ELR (cell line): ENCODE measurements at places on chromosomes 5 and 9.

DNA sequence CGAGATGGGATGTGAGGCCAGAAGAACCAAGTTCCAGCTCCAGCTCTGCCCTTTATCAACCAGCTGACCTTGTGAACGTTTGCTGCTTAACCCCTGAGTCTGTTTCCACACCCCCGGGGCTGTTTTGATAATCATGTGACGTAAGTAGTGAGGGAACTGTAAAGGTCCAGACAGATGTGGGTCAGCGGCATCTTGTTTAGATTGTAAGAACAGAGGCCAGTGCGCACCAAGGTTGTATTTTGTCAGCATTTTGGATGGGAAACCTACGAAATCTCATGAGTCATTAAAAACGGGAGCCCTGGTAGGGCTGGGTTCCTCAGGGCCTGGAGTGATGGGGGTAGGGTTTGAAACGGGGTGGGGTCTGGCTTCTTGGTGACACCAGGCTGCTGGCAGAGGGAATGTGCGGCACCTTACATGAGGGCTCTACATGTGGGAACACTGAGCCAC lies 13.8 kb upstream of the COL15A1 start:
- no peak for DNase-seq

- DNase-seq = no peak
Measured at GRCh38 chr9:14399756-14400657, 86.1 kb upstream of the NFIB start.

DNA sequence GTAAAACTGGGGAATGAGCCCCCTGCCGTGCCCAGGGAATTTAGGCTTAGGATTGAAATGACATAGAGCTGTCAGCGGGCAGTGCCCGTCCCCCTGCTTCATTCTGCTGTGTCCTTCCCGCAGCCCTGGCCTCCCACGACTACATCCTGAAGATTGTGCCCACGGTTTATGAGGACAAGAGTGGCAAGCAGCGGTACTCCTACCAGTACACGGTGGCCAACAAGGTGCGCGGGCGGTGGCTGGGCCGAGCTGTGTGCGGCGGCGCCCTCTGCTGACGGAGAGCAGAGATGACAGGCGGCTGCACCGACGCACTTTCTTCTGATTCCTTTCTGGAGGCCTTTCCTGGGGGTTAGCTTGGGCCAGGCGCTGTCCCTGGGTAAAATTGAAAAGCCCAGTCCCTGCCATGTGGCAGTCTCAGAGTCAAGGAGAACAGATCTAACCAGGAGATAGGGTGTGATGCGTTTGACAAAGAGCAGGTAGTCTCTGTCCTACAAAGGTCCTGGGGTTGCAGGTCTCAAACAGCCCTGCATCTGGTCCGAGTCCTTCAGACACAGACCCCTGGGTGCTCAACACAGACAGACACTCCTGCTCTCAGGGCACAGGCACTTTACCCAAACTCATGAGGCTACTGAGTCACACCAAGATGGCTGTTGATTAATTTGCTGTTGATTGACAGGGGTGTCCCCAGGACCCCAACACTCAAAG lies 26.8 kb upstream of the RPL26L1 start:
- DNase-seq = peak; percentile 80

DNA sequence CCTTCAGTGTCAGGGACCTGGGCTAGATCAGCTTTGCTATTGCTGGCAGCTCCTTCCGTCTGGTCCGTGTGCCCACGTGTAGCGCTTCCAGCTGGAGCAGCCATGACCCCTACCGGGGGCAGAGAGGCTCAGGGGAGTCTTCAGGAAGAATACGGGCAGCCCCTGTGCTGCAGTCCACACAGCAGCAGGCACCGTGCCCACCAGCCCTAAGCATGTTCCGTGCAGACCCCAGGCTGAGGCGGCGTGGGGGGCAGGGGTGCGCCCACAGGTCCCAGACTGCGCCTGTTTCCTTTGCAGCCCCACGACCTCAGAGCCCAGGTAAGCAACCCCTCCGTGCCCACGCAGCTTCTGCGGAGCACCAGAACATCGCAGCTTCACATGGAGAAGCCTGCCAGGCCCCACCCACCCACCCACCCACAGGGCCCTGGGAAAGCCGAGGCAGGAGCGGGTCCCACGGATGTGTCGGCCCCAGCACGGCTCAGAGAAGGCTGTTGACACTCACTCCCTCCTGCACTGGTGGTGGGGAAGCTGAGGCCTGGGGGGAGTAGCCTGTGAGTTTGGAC lies 83.1 kb downstream of the KCNT1 start:
- no peak for DNase-seq

- DNase-seq = no peak
Measured at GRCh38 chr9:18126831-18127498, 347.0 kb upstream of the ADAMTSL1 start.

DNA sequence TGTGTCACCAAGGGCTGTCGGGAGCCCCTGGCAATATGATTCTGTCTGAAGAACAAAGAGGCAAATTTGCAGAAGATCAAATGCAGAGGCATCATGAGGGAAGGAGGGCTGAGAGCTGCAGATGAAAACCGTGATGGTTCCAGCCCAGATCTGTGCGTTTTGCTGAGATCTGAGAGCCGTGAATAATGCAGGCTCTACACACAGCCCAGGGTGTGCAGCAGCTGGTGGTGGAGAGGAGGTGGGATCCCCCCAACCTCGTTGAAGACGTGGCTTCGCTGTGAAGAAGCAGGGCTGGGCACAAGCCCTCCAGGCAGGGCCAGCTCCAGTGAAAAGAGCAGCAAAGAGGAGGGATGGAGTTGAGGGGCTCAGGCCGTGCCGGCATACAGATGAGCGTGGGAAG lies 75.5 kb downstream of the TSPAN17 start:
- DNase-seq = no peak

GRCh38 chr9:8553444-8553843 lies 753.9 kb upstream of the DMAC1 start:
- DNase-seq = no peak

DNA sequence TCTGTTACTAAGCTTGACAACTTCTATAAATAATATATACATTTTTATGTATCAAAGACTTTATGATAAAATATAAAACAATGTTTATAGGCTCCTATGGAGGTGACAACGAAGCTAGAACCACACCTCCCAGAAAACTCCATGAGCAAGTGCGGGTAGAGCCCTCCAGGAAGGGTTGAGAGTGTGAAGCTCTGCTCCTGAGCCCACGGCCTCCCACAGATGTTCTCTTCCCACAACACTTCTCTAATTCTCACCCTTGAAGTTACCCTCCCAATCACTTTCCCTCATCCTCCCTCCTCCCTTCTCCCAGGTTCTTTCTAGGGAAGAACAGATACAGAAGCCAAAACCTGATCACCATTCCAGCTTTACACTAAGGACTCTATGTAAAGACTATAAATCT lies 427.6 kb downstream of the SPOCK1 start:
- DNase-seq = no peak

DNA sequence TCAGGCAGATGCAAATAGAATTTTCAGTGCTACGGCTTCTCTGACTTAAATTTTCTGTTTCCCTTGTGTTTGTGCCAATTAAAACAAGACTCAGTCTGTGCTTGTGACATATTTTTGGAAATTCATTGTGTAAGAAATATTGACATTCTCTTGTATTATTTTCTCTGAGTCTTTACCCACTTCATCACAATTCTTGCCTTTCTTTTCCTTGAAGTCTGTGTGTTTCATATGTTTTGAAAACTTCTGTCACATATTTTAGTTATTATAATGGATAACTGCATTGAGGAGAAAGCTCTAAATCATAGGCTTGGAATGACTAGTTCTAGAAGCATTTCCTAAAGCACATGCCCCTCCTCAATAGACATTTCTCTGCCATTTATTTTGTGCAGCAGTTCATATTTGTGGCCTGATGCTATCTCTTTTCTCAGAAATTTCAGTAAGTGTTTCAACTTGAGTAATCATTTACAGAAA lies 206.6 kb downstream of the PALM2AKAP2 start:
- DNase-seq = peak; percentile 93

DNA sequence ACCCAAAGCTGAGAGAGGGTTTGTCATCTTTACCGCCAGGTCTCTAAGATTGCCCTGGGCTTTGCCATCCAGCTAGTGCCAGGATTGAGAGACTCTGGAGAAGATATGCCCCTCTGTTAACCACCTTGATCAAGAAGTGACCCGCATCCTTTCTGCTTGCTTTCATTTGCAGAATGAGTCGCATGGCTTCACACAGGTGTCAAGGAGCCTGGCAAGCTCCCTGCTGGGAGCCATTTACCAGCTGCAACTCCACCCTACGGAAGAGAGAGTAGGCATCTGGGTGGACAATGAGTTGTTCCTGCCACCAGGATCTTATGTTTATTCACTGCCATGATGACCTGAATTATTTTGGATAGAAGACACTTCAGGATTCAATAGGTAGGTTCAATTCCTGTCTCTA lies 43.0 kb downstream of the HSD17B3 start:
- DNase-seq = no peak

DNA sequence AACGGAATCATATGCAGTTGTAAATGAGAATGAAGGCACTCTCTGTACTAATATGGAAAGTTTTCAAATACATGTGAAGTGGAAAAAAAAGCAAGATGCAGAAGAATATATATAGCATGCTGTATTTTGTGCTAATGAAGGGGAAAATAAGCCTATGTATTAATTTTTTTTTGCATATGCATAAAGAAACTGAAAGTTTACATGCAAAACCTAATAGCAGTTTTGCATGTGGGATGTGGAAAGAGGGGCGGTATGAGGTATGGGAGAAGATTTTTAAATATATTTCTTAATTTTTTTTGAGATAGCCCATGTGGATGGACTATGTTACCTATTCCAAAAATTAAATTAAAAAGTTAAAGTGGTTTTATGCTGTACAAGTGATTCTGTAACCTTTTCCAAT lies 83.7 kb upstream of the IL12B start:
- no peak for DNase-seq

DNA sequence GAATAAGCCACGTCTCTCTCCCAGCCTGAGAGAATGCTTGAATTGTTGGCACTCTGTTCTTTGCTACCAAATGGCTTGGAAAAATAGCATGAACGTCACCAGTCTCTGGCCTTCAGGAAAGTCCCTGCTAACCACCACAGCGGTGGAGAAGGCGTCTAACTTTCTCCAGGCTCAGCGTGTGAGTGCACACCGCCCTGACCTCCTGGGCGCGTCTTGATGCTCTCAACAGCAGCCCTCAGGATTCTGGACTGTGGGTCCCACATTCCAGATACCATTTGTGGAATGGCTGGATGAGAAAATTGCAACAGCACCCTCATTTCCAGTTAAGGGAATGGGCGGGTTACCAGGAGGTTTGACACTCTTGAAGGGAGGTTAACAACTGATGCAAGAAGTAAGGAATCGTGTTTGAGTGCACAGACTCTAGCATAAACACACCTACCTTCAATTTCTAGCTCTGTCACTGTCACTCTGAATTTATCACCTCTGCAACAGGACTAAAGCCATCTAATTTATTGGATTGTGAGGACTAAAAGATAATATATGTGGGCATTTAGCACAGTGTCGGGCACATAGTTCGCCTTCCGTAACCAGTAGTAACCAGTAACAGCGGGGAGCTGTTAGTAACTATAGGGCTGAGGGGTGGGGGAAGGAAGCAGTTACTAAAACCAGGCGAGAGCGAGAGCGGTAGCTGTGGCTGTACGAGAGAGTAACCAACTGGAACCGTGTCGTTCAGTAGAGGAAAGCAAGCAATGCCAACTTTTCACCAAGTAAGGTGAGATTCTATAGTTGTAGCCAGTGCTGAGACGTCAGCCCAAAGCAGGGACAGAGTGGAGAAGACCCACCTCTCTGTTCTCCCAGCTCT lies 807 bp upstream of the PLGRKT start:
- DNase-seq = peak; percentile 29

- DNase-seq = no peak
Measured at GRCh38 chr5:59575648-59576445, 317.7 kb downstream of the PDE4D start.

DNA sequence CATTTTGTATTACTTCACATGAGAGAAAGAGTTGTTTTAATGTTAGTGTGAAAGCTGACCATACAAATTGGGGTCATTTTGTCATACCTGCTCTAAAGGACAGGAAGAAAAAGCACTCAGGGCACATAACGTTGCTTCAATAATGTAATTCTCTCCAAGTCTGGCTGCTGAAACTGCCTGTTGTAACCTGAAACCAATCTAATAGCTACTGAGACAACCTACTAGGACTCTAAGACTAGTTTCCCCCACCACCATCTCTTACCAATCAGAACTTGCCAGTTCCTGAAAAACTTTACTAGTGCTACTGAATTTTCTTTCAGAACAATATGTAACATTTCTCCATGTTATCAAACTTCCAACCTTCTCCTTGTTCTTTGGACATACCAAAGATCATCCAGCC lies 374.7 kb downstream of the PTPRD start:
- no peak for DNase-seq

- DNase-seq = peak; percentile 16
Measured at GRCh38 chr9:80146466-80146865, 574.7 kb downstream of the TLE4 start.

GRCh38 chr9:112035166-112035826 lies 138.7 kb downstream of the UGCG start:
- DNase-seq = no peak

DNA sequence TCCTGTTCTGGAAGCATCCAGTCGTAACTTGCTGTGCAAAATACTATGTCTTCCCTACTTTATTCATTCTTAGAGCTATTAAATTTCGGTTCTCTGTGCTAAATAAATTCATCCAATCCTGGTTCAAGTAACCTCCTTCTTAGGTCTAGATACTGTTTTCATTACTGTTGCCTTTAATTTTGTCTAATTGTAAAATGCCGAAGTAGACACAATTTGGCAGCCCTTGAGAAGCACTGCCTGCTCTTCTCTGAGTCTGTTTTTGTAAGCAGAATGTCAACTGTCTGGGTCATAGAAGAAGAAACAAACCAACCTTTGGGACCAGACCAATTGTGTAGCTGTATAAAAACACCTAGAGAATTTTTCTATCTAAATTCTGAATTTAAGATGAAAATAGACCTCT lies 249.3 kb downstream of the PJA2 start:
- DNase-seq = no peak

GRCh38 chr9:747567-747966 lies 93.9 kb upstream of the DMRT1 start:
- no peak for DNase-seq

DNA sequence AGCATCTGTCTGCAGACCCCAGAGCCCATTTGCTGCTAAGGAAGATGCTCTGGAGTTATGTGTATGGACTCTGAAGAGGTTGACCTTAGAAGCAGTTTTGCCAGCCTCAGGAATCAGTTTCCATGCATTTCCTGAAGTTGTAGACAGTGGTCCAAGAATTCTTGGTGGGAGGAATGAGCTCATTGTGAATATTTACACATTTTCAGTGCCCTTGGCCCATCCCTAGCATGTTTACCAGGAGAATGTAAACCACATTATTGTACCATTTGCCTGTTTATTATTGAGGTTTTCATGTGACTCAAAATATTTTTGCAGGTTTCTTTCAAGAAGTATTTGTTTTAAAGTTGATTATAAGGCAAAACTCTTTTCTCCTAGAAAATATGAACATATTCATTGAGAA lies 93.8 kb downstream of the NXNL2 start:
- peak; percentile 10 for DNase-seq

DNA sequence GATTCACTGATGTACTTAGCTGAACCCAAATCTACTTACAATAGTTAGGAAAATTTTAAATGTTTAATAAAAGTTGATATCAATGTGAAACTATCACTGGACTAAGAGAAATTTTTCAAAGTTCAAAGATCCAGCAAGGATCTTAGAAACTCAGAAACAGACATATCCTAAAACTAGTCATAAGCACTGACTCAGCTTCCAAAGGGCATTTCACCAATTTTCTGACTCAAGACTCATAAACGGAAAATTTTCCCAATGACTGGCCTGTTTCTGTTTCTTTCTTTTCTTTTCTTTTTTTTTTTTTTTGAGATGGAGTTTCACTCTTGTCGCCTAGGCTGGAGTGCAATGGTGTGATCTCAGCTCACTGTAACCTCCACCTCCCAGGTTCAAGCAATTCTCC lies 66.6 kb downstream of the CDC14B start:
- DNase-seq = peak; percentile 94

GRCh38 chr5:150778517-150779396 lies at the start of gene SMIM3:
Gene SMIM3, plus strand, starts transcription at chr5:150778757. Its CDS starts 16,684 bp downstream, at chr5:150795441.
- peak; percentile 83 for DNase-seq
